ENCODE measurements at places on chromosomes 7 and 10.

DNA sequence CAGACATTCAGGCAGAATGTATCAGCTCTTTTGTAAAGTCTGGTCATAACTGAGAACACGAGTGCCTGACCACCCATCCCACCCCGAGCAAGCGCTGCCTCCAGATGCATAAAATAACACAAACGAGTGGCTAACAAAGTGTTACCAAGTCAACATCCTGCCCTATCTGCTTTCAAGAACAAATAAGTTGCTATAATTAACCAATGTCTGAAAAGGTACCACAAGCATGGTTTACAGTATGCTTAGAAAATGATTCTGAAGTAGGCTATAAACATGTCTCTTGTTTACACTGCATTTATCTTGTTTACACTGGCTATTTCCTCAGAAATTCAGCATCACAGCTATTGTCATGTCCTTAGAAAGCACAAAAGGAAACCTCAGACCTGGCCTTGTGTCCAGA, 49.5 kb downstream of the PIK3AP1 start:
- no peak for DNase-seq

DNA sequence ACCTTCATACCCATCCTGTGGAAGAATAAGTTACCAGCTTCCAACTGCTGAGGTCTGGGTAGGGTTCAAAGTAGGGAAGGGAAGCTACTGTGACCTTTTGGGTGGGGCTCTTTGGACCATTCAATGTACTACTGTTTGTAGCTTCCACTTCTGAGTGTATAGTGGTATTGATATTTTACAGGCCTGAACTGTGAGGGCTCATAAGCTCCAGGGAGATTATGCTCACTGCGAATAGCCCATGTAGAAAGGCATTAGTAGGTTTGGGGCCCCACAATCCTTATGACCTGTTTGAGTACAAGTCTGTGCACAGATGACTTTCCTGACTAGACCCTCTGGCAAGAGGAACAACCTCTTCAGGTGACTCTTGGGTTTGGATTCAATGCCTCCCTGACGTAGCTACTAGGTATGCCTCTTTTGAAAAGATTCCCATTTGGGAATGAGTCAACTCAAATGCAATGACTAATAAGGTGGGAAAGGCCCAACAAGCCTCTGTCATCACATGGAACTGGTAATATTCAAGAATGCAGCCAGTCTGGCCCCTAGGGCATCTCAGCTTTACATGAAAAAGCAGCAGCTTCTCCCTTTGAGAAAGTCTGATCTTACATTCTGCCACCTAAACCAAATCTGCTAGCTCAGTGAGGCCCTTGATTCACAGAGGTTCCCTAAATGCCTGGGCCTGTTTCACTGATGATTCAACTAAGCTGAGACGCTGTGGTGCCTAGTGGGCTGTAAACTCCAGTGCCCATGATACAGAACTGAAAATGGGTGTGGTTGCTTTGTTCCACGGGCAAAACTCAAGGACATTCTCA, 79.8 kb downstream of the ABI1 start:
- DNase-seq: no peak

- DNase-seq: peak; percentile 43
These were observed 92.6 kb downstream of the SPAG6 start for GRCh38 chr10:22437620-22438588.

- no peak for DNase-seq
These were observed 293.0 kb upstream of the NPSR1 start for GRCh38 chr7:34365011-34365410.

GRCh38 chr10:101672536-101672935, 22.4 kb downstream of the FBXW4 start:
- no peak for DNase-seq

GRCh38 chr10:96407560-96408069, 48.8 kb upstream of the OPALIN start:
- no peak for DNase-seq

DNA sequence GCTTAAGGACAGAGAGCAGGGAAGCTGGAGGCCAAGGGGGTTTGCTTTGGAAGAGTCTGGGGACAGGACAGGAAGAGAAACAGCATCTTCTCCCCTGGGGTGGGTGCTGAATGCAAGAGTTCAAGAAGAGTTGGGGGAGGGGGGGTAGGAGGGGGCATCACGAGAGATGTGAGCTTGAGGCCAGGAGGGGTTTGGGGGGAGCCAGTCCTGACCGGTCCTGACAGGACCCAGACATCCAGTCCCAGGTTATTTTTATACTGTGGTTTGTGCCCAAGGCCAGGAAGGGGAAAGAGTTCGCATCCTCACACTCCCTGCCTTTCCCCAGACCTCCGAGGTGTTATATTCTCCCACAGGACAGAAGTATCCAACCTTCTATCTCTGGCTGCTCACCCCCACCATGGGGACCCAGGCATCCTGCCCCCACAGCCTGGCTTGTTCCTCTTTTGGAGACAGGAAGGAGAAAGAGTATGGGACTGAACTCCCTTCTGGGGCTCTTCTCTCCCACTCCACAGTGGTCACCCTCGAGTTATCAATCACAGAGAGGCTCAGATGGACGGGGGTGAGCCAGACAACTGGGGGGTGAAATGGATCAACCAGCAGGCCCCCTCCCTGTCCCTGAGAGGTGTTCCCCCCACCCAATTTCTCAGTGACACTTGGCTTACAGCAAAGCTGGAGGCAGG, 2.8 kb downstream of the TSC22D4 start:
- no peak for DNase-seq

DNA sequence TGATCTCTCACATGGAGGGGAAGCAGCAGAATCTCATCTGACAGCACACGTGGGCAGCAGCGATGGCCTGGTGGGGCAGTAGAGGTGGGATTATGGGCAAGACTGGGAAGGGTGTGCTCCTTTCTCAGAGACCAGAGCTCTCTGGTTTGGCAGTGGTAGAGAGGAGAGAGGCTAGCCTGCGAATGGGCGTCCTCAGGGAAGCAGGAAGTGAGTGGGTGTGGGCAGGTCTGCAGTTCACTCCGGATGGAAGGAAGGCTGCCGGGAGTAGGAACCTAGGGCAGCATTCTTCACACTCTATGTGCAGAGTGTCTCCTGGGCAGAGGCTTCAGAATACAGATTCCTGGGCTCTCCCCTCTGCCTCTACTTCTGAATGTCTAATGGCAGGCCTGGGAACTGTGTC, 162.8 kb upstream of the BMPER start:
- DNase-seq: no peak

DNA sequence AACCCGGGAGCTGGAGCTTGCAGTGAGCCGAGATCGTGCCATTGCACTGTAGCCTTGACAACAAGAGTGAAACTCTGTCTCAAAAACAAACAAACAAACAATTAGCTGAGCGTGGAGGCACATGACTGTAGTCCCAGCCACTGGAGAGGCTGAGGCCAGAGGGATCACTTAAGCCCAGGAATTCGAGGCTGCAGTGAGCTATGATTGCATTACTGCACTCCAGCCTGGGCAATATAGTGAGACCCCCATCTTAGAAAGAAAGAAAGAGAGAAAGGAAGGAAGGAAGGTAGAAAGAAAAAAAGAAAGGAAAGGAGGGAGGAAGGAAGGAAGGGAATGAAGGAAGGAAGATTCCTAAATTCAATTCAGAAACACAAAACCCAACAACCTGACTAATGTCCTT, 141.3 kb upstream of the TNRC18 start:
- no peak for DNase-seq

- DNase-seq: no peak
These were observed 68.3 kb downstream of the PRKAG2 start for GRCh38 chr7:151808400-151809145.

DNA sequence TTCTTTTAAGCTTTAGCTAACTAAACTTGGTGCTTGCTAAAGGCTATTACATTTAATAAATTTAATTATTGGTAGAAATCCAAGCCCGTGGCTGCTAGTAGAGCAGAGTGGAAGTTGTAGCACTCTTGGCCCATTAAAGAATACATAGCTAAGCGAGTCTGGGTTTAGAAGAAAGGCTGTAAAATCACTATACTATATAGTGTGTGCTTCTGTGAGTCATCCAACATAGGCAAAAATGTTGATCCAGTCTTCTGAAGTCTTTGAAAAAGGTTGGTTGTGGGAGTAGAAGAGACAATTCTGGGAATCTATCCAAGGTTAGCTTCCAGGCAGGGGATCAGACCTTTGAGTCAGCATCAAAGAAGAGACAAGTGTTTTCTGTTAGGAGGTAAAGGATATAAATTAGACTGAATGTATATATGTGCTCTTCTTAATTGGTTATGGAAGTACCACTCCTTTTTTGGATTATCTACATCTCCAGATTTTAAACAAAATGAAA, 664.2 kb downstream of the NXPH1 start:
- no peak for DNase-seq

DNA sequence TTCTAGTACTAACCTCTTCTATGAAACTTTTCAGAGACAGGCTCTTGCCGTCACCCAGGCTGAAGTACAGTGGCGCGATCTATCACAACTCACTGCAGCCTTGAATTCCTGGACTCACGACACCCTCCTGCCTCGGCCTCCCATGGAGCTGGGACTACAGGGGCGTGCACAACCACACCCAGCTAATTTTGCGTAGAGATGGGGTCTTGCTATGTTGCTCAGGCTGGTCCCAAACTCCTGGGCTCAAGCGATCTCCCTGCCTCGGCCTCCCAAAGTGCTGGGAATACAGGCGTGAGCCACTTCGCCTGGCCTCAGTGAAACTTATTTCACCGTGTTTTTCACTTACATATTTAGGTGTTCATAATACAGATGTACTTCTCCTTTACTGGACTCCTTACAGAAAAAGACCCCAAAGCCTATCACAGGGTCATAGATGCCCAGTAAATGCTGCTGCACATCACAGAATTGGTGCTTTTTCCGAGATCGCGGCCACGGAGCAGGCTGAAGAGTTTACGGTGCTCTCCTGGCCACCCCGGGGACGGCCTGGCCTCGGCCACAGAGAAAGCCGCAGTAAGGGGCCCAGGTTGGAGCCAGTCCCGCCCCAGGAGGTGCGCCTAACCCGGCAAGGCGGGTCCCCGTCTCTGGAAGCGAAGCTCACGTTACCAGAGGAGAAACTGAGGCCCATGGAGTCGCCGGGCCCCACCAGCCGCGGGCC, 595 bp downstream of the TBL2 start:
- DNase-seq: no peak

DNA sequence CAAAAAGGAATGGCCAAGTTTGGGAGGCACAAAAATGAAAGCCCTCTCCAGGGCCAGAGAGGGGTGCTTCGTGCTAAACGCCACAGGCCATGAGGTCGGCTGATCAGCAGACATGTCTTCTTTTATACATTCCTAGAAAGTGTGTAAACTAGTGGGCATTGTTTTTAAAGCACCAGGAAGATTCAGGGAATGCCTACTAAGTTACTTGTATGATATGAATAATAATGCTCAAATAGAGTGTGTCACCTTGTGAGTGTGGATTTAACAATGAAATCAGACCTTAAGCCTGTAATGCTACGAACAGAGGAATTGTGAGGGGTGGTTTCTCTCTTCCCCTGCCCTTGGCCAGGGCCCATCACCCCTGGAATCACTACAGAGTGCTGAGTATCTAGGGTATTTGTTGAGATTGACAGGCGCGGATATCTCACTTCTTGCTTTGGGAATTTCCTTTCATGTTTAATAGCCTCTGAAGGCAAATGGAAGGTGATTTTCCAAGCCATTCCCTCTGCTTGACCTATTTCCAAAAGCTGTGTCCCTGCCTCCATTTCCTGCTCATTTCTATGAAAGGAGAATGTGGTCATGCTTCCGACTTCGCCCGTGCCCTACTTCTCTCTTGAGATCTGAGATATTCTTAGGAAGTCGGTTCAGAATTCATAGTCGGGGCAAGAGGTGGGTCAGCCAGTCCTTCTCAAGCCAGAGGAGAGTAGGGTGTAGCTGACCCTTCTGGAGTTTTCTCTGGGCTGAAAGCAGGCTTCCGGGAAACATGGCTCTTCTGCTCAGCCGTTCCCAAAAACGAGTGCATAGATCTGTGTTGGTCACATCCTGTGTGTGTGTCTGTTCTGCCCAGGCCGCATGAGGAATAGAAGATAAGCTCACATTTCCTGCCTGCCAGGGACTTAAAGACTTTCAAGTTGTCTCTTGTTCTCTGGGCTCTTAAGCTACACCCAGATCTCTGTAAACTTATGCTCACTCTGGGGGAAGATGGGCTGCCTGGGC, 167.8 kb upstream of the ITGB1 start:
- DNase-seq: no peak

DNA sequence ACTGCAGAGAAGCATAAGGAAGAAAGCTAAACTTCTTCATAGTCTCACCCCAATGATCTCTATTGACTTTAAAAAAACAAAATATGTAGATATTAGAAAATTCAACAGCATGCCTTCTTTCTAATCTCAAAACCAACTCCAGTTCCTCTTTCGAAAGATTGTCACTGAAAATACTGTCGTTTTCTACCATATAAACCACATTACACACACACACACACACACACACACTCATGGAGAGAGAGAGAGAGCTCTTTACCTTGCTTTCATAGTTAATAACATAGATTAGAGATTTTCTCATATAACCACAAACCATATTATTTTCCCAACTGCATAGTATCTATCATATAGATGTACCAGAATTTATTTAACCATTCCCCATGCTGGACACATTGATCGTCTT, 296.2 kb upstream of the MGMT start:
- no peak for DNase-seq

DNA sequence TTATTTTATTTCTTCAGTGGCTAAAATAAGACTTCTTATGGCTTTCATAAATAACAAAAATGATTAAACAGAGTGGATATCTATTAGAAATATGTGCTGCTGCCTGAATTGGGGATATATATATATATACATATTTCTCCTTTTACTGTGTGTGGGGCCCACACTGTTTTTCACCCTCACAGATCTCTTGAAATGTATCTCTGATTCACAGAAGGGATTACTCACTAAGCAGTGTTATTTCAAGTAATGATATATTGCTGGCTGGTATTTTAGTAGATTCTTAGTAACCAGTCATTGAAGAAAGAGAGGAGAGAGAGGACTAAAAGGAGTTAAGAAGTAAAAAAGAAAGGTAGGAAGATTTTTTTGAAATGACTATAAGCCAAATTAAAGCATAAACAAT, 308.6 kb upstream of the NRP1 start:
- DNase-seq: no peak

- no peak for DNase-seq
These were observed 163.3 kb downstream of the RPS24 start for GRCh38 chr10:78196964-78197363.

DNA sequence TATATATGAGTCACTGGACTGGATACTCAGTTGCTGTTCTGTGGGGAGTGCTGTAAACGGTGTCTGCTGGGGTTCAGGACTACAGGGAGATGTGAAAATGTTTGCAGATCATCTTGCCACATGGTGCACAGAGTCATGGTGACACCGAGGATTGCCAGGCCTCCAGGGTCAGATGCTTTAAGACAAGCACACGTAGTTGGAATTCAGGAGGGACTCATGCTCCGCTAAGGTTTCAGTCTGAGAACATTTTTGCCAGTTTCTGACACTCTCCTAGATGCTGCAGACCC, 211.3 kb downstream of the CXCL12 start:
- DNase-seq: no peak

DNA sequence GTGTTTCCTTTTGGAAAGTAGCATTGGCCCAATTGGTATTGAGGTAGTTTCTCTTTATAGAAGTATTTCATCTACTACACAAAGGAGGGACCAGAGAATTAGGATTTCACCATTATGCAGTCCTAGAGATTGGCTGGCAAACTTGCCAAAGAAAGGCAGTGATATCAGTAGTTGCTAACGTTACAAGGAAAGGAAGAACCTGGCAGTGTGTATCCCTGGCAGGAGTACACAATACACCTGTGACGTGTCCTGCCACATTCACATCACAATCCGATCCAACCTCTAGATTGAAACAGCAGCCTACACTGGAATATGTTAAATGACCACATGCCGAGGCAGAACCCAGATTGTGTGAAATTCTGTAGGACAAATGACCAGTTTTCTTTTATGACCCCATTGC, 81.7 kb downstream of the CACNB2 start:
- no peak for DNase-seq

- no peak for DNase-seq
These were observed 725.1 kb downstream of the GRID1 start for GRCh38 chr10:85641479-85642009.

- no peak for DNase-seq
These were observed 209.7 kb downstream of the OTUD1 start for GRCh38 chr10:23648618-23649017.

Data from GM13977 (cell line).